ENCODE measurements at places on chromosomes 16 and 17.

- no peak overlapping the region for H3K27ac ChIP-seq
- H3K36me3 ChIP-seq: peaks cover 43% of the 10 kb centered on the region
- DNase-seq: peak; percentile 20
- H3K4me1 ChIP-seq: peaks cover 35% of the 10 kb centered on the region
Observed at GRCh38 chr17:63838631-63839171, 3.8 kb downstream of the SMARCD2 start.

GRCh38 chr17:48180842-48181629 is 73.5 kb downstream of the SNX11 start:
- no peaks in the 10 kb centered on the region for H3K36me3 ChIP-seq
- peaks cover 65% of the 10 kb centered on the region for H3K27me3 ChIP-seq
- DNase-seq: no peak
- no peak overlapping the region for H3K27ac ChIP-seq

DNA sequence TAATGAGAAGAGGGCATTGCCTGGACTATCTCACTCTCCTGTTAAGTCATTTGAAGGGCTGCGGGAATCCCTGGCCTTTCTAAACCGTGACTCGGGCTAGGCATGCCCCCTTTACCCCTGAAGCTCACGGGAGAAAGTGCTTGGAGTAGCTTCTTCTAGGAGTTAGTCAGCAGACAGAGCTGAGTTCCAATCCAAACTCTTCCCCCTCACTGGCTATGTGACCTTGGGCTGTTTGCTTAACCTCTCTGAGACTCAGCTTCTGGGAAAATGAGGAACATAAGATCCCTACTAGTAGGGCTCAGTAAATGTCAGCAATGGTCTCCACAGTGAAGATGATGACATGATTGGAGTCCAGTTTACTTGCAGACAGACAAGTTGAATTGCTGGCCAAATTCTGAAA is 5.7 kb upstream of the B9D1 start:
- H3K36me3 ChIP-seq: peaks cover 6% of the 10 kb centered on the region
- H3K4me3 ChIP-seq: no peak overlapping the region
- DNase-seq: peak; percentile 23
- peaks cover 5% of the 10 kb centered on the region for H3K4me1 ChIP-seq
- H3K27me3 ChIP-seq: no peaks in the 10 kb centered on the region

DNA sequence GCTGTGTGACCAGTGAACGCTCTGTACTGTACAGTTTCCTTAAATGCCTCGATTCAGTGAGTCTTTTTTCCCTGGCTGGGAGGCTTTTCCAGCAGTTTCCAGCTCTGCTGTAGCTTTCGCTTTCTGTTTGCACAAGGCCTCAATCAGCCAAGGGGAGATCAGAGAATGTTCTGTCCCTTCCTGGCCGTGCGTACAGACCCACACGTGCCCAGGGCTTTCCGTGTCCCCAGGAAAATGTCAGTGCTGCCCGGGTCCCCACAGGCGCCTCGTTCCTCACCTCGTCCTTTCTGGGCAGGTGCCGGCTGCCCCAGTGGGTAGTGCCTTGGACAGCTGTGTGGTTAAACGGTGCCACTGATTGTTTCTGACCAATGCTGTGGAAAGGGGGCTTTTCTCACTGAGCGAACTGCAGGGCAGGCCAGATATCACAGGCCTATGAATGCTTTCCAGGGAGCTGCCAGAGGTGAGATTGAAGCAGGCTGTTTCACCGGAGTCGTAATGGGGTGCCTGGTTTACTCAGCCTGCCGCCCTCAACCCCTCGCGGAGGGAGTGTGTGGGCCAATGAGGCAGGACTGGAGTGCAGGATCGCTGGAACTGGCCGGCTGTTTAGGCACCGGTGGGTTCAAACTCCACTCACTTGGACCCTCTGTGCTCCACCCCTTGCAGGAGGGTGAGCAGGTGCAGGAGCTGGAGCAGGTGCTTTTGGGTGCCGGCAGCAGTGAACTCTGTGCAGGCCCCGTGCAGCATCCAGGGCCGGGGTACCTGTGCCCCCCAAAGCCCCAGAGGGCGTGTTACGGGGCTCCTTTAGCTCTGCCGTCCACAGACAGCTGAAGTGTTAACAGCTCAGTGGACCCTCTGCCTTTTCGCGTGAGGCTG is 44.4 kb downstream of the ZNF778 start:
- H3K4me3 ChIP-seq: no peak overlapping the region
- peaks cover 32% of the 10 kb centered on the region for H3K36me3 ChIP-seq
- H3K27me3 ChIP-seq: no peaks in the 10 kb centered on the region
- peaks cover 9% of the 10 kb centered on the region for H3K4me1 ChIP-seq
- DNase-seq: peak; percentile 50
- no peak overlapping the region for H3K27ac ChIP-seq

DNA sequence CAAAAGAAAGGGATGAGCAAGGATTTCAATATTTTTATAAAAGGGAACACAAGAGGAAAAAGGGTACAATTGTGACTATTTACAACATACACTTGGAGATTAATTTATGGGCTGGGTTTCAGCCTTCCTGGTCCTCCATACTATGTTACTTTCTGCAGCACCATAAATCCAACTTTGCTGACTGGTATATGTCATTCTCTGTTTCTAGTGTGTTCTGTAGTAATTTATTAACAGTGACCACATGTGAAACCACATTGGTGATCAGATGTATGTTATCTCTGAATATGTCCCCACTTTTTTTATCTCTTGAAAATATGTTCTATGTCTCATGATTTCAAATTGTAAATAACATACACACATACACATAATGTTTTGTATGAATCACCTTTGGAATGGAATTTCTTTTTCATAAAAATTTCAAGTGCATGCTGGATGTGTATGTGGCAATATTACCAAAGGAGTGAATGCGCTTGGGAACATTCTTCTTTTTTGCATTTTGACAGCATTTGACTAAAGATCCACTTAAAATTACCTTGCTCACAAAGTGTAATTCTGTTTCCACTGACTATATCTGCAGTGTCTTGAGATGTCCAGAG is 2.9 kb upstream of the LYRM9 start:
- peaks cover 23% of the 10 kb centered on the region for H3K27me3 ChIP-seq
- DNase-seq: no peak
- peaks cover 1% of the 10 kb centered on the region for H3K4me1 ChIP-seq
- H3K4me3 ChIP-seq: no peak overlapping the region
- no peak overlapping the region for H3K27ac ChIP-seq

- H3K27me3 ChIP-seq: peaks cover 72% of the 10 kb centered on the region
- H3K36me3 ChIP-seq: no peaks in the 10 kb centered on the region
- H3K4me3 ChIP-seq: no peak overlapping the region
- peaks cover 42% of the 10 kb centered on the region for H3K4me1 ChIP-seq
Observed at GRCh38 chr17:76075364-76076145, 974 bp downstream of the GALR2 start.

DNA sequence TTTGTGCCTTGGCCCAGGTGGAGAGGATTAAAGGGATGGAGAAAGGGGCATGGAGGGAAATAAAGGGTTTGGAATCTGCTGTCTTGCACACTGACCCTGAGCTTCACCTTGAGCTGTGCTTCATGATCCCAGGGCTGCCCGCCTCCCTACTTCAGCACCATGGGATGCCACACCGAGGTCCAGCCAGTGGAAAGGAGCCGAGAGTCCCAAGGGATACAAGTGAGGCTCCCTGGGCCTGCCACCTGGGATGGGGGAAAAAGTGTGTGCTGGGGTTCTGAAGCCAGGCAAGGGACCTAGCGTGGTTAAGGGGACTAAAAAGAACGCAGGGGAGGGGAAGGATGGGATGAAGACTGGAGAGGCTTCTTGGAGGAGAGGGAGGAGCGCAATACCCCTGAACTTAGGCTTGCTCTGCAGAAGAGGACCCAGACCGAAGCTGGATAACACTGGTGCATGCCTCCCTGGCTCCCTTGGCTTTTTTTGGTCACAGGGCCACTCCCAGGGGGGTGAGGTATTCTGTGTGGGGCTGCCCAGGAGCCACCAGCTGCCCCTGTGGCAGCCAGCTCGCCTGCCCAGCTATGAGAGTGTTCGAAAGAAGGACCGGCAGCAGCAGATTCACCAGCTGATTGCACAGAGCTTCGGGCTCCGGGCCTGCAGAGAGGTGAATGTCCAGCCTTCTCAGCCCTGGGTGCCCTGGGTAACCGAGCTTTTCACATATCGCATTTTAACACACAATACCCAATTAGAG is 7.2 kb downstream of the MRPL27 start:
- peaks cover 37% of the 10 kb centered on the region for H3K4me1 ChIP-seq
- H3K27ac ChIP-seq: peak overlapping the region; percentile 31
- no peaks in the 10 kb centered on the region for H3K27me3 ChIP-seq
- H3K4me3 ChIP-seq: no peak overlapping the region
- peaks cover 52% of the 10 kb centered on the region for H3K36me3 ChIP-seq

- no peaks in the 10 kb centered on the region for H3K27me3 ChIP-seq
- no peaks in the 10 kb centered on the region for H3K36me3 ChIP-seq
- DNase-seq: peak; percentile 65
- H3K27ac ChIP-seq: no peak overlapping the region
- no peaks in the 10 kb centered on the region for H3K4me1 ChIP-seq
- H3K4me3 ChIP-seq: no peak overlapping the region
Observed at GRCh38 chr17:27396941-27397340, 59.3 kb upstream of the KSR1 start.

- H3K27me3 ChIP-seq: no peaks in the 10 kb centered on the region
- no peak for DNase-seq
- H3K4me3 ChIP-seq: no peak overlapping the region
Observed at GRCh38 chr16:72848028-72848400, 199.9 kb downstream of the ZFHX3 start.

DNA sequence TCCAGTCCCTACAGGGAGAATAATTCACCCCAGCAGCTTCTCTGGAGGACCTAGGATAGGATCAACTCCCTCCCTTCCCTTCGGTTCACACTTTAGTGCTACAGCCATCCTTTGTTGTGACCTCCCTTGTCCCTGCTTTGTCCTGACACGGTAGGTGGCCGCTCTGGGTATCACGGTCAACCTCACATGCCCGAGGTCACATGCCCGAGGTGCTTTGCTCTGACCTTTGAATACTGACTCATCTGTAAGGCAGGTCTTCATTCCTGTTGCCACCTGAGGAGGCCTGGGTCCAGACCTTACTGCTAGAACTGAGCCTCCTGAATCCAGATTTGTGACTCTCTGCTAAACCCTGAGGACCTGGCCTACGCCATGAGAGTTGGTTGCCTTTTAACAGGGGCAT is 19.7 kb downstream of the ALKBH5 start:
- no peak for DNase-seq
- H3K36me3 ChIP-seq: peaks cover 73% of the 10 kb centered on the region
